Activated gamma-delta T cell treated with anti-CD3 and anti-CD28 coated beads, Interleukin-2, amount 50 U/mL, for 16 hours (primary cell): ENCODE measurements at places on chromosomes 3 and 15.

DNA sequence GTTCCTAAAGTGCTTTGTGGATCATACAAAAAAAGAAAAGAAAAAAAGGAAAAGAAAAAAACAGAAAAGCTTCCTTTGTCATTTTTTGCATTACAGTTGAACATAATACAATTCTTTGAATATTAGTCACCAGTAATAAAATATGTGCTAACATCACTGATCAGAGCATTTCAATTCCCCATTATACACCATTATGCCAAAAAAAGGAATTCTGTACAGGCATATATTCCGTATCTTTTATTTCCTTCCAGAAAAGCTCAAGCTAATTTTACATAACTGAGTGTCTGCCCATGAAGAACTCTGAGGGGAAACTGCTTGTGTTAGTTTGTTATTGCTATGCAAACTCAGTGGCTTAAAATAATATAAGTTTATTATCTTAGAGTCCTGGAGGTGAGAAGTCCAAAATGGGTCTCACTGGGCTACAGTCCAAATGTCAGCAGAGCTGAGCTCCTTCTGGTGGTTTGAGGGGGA lies 377.9 kb downstream of the GAP43 start:
- no peak for DNase-seq

GRCh38 chr3:5231074-5231473 lies 43.6 kb downstream of the EDEM1 start:
- DNase-seq: no peak

DNA sequence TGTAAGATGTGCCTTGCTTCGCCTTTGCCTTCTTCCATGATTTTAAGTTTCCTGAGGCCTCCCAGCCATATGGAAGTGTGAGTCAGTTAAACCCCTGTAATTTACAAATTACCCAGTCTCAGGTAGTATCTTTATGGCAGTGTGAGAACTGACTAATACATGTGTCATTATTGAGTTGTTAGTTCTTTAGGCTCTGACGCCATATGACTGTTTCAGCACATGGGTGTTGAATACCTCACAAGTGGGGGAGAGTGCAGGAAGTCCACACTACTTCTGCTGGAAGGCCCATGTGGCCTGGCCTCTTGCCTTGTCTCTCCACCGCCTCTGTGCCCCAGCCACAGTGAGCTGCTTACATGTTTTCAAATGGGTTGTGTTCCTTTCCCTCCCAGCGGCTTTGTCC lies 28.5 kb downstream of the MFSD1 start:
- DNase-seq: no peak

GRCh38 chr3:120353463-120353862 lies 4.3 kb upstream of the LRRC58 start:
- DNase-seq: no peak

DNA sequence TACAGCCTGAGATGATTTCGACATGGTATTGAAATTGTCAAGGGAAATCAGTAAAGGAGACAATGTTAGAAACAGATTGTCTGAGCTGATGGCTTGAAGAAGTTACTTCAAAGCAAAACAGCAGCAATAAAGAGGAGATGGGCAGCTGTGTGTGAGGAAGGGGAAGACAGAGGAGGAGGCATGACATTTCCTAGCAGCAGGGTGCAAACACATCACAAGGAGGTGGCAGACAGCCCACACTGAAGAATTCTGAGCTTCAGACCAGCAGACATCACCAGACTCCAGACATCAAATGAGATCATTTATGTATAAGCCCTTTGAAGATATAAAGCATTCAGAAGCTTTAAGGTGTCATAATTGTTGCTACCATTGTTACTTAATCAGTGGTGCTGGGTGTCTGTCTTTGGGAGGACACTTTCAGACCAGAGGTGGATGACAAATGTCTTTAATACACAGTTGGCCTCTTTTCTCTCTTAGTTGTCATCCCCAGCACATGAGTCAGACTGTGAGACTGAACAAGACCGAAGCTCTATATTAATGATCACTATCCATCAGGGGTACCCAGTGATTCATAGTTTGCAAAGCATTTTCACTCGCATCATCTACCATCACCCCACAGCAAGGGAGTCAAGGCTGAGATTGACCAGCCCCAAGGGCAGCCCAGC lies 203.9 kb downstream of the MINAR1 start:
- DNase-seq: no peak

DNA sequence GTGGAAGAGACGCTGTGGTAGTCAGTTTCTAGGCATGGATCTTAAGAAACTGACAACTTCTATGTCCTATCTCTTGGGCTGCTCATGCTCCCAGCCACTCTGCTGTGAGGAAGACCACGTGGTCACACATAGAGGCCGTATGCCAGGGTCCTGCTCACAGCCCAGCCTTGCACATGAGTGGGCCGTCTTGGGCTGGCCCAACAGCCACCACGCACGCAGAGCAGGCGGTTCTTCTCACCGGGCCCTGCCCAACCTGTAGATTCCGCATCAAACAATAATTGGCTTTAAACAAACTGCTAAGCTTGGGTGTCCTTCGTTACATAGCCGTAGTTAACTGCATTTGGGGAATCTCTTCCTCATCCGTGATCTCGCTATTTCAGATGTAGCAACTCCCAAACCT lies 26.0 kb downstream of the SLC41A3 start:
- DNase-seq: no peak

GRCh38 chr3:182235504-182235903 lies 523.8 kb downstream of the SOX2 start:
- DNase-seq: no peak
